ENCODE measurements at places on chromosomes 5 and 9. TPM values are rescaled to one million over a fixed set of nuclear protein-coding genes. Genes with fewer than 3 reads are reported as not detected.

The GMCL2 gene
- not detected for total RNA-seq

The CFAP90 gene
- 1.1 TPM for total RNA-seq

The TTLL11 gene
- total RNA-seq: 10.9 TPM

The NEUROG1 gene
- total RNA-seq: not detected

The BTNL9 gene
- total RNA-seq: 26.0 TPM

The SPATA6L gene
- 23.1 TPM for total RNA-seq

The LCN10 gene
- total RNA-seq: 40.6 TPM

The C5orf52 gene
- total RNA-seq: not detected

The N4BP3 gene
- total RNA-seq: 3.3 TPM

The CARD6 gene
- total RNA-seq: 17.1 TPM

The ADGRD2 gene
- total RNA-seq: 0.29 TPM

The LCN9 gene
- not detected for total RNA-seq

The ANKRD31 gene
- total RNA-seq: 1.0 TPM

The SH2D3C gene
- total RNA-seq: 15.7 TPM

DNA sequence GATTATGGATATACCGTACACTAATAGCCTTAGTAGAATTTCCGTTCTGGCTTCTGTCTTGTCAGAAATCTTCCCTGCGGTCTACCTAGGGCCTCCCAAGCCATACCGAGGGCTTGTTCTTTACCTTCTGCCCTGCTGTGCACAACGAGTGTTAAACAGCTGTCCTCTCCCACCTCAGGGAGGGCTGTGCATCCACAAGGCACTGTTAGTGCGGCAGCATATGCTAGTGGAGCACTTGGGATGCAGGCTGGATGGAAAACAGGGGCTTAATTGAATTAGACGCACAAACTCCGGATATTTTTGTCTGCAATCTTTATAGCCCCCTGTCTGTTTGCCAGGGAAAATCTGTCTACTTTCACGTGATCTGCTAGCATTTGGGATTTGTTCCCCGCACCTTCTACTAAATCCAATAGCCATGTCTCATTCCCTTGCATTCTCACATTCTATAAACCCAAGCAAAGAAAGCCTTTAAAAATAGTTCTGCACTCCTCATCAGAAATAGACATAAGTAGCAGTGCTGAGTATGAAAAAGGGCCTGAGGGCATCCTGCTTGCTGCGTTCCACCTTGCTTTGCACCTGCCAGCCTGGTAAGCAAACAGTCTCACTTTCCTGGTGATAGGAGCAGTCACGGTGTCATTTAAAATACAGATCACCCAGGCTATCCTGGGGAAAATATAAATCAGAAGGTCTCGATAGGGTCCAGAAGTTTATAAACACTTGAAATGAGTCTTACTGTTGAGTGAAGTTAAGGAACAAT lies 382.6 kb downstream of the RASEF start:
- no peak for DNase-seq

- no peak for DNase-seq
Measured at GRCh38 chr9:72292256-72292682, 72.7 kb downstream of the ZFAND5 start.

DNA sequence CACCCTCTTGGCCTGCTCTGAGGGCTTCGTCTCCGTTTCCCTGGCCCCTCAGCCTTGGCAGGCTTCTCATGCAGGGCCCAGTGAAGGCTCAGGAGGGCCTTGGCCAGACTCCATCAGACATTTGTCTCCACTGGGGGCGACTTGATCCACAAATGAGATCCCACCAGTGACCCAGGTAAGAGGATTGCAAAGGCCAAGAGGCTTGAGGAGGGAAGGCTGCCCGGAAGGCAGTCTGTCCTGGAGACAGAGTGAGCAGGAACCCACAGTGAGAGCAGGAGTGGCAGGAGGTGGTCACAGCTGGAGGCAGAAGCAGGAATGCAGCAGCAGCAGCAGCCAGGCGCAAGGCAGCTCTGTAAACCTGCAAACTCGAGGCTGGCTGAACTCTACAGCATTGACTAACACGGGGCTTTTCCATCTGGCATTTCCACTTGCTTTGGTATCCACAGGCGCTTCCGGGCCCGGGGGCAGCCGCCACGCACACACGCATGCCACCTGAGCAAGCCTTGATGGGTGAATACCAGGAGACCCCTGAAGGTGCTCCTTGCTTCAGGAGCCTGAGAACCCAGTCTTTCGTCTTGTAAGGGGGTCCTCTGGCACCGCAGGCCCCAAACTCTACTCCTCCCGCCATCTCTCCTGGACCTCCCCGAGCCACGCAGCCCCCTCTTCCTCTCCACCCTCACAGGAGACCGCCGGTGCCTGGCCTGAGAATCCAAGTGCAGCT lies 14.7 kb downstream of the MGAT1 start:
- peak; percentile 30 for DNase-seq

DNA sequence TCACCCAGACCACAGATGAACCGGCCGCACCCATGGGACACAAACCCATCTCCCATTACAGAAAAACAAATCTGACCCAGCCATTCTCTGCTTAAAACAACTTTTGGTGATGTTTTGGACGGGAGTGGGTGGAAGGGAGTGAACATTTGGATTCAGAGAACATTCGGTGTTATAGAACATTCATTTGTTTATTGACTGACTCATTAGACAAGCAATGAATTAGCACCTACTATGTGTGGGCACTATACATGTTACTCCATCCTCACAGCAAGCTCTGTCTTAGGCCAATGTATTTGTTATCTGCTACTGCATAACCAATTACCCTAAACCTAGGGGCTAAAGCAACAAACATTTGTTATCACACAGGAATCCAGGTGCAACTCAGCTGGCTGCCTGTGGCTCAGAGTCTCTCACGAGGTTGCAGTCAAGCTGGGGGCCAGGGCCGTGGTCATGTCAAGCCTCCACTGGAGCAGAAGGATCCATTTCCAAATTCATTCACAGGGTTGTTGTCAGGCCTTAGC lies 5.1 kb upstream of the ERGIC1 start:
- DNase-seq: no peak

DNA sequence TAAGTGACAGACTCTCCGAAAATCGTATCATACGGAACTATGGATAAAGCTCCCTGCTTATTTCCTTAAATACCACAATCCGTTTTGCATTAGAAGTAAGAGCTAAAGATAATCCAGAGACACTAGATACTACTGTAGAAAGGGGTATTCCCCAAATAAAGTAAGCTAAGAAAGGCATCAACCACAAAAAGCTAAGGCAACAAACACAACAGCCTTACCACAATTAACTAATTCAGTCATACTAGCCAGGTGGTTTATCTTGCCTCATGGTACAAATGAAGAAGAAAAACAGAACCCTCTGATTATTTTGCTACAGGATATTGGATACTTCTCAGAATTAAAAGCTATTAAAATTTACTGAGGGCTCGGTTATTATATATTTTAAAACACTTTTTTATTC lies 14.1 kb downstream of the ERP44 start:
- DNase-seq: no peak

DNA sequence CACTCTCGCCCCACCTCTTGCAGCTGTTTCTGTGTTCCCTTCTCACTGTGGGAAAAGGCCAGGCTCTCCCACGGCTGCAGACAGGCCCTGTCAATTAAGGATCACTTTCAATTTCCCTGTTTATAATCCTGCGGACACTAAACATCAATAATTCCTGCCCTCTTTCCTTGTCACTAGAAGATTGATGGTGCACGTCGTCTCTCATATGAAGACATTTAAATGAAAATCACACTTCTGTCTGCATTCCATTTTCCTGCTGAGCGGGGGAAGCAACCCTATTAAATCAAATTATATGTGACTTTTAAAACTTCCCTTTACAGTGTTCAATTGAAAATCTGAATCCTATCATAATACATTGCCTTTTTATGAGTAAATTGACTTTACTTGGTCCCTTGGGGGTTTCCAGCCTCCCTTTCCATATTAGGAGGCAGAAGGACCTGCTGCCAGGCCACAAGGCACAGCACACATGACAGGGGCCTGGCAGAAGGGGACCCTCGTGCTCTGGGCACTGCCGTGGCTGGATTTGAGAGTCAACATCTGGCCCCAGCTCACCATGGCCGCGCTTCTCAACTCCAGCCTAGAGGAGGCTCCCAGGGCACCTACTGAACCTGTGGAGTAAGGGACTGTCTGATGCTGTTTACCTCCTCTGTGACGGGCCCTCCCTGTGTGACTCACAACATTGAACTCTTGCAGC lies 311.0 kb upstream of the IRX4 start:
- DNase-seq: peak; percentile 17

DNA sequence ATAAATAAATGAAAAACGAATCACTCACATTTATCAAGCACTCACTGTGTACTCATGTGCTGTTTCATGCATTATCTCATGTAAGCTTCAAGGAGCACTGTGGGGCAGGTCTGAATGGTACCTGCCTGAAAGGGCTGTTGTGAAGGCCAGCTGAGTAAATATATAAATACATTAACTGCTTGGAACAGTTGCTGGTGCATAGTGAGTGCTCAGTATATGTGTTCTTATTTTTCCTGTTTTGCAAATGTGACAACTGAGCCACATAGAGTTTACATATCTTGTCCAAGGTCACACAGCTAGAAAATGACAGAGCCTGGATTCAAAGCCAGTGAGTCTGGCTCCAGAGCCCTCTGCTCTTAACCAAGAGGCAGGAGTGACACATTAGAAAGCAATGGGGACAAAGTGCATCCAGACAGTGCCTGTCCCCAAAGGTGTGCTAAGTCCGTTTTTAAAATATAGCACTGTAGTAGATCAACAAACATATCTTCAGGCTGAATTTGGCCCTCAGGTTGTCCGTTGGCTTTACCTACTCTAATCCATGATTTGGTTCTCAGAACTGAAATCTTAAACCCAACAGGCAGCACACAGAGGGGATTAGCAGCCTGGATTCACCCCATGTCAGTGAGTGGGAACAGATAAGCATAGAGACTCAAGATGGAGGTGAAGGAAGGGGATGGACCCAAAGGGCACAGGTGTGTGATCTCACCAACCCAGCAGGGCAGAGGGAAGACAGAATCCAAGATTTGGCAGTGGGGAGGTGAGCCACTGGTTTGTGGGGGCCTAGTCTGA lies 70.8 kb downstream of the WWC1 start:
- no peak for DNase-seq

- no peak for DNase-seq
Measured at GRCh38 chr5:146440870-146441495, 6.2 kb upstream of the TCERG1 start.

GRCh38 chr5:3740546-3741373 lies 145.1 kb downstream of the IRX1 start:
- DNase-seq: no peak

- DNase-seq: no peak
Measured at GRCh38 chr9:29640507-29640906, 2067.2 kb upstream of the C9orf72 start.

DNA sequence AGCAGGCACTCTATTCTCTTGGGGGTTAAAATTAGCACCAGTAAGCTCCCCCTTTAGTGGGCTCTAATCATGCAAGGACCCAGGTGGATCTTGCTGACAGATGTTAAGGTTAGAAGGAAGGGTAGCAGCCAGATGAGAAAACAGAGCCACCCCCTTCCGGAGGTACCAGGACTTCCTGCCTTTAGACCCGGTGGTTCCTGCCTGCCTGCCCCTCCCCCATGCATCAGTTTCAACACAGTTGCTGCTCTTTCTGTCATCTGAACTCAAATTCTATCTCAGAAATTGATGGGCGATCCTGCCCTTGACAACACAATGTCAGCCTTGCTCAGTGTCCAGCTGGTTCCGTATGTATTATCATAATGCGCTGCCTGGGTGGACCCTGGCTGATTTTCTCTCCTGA lies 287.3 kb downstream of the EBF1 start:
- no peak for DNase-seq

DNA sequence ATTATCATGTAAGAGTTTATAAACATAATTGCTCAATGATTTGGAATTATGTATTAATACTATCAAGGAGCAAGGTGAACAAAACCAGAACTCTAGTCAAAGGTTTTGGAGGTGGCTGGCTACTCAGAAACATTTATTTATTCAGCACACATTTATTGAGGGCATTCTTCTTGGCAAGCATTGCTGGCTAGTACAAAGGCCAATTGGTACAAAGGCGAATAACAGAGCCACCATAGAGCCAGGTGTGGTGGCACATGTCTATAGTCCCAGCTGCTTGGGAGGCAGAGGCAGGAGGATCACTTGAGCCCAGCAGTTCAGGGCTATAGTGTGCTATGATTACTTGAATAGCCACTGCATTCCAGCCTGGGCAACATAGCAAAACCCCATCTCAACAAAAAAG lies 242.1 kb downstream of the CWC27 start:
- DNase-seq: no peak

GRCh38 chr5:171418316-171418981 lies 998 bp upstream of the FGF18 start:
- peak; percentile 83 for DNase-seq

DNA sequence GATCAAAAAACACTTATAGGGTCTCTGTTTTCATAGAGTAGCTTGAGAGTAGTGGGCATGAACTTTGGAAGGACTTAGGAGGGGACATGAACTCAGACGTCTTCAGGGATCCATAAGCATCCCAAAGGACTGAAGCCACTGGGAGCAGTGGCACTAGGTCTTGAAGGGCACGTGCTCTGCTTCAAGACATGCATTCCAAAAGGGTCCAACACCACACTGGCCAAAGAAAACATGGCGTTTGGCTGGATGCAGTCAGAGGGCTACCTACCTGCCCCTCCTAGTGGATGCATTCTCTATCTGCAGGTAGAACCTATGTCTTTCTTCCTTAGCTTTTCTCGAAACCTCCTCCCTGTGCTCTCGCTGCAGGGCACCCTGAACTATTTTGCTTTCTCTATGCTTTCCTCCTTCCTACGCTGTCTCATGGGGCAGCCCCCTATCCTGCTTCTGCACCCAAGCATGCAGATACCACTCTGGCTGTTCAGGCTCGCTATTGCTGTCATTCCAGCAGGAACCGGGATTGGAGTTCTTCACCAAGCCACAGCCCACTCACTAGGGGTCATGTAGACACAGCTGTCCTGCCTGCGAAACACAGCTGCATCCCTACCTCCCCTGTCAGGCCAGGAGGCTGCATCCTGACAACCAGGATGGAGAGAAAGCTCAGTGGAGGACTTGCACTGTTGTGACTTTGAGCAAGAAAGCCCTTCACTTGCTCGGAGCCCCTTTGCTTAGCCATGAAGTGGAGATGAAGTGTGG lies 11.9 kb downstream of the FAM240B start:
- no peak for DNase-seq

DNA sequence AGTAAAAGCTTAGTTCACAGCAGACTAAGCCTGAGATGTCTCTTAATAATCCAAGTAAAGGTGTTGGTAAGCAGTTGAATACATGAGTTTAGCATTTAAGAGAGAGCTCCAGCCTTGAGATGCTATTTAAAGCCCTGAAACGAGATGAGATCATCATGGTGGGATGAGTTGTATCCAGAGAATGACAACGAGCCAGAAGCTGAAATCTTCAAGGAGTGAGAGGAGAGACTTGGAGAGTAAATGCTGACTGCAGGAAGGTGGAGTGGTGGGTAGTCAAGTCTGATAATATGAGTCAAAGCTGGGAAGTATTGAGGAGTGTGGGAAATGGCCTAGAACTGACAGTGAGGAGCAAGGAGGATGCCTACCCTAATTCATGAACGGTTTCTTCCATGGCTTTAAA lies 53.7 kb downstream of the PLAC8L1 start:
- no peak for DNase-seq

DNA sequence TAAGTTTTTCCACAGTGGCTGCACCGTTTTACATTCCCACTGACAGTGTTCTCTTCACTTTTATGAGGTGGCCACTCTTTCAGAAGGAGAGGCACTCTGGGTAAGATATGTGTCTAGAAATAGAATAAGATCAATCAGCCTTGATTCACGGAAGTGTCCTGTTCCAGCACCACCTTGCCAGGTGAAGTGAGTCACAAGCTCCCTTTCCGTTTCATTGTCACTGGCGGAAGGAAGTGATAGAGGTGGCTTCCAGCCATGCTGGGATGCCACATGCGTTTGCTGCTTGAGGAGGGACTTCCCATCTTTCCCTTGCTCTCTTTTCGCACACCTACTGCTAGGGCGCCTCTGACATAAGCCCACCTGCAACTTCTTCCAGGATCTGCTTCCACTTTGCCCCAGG lies 217.1 kb downstream of the PIK3R1 start:
- DNase-seq: no peak
